Ovary (tissue), 10 donors: ENCODE measurements at places on chromosomes 11 and 22.
A peak's percentile ranks its signal among the peaks of the same experiment; 100 is the strongest.

DNA sequence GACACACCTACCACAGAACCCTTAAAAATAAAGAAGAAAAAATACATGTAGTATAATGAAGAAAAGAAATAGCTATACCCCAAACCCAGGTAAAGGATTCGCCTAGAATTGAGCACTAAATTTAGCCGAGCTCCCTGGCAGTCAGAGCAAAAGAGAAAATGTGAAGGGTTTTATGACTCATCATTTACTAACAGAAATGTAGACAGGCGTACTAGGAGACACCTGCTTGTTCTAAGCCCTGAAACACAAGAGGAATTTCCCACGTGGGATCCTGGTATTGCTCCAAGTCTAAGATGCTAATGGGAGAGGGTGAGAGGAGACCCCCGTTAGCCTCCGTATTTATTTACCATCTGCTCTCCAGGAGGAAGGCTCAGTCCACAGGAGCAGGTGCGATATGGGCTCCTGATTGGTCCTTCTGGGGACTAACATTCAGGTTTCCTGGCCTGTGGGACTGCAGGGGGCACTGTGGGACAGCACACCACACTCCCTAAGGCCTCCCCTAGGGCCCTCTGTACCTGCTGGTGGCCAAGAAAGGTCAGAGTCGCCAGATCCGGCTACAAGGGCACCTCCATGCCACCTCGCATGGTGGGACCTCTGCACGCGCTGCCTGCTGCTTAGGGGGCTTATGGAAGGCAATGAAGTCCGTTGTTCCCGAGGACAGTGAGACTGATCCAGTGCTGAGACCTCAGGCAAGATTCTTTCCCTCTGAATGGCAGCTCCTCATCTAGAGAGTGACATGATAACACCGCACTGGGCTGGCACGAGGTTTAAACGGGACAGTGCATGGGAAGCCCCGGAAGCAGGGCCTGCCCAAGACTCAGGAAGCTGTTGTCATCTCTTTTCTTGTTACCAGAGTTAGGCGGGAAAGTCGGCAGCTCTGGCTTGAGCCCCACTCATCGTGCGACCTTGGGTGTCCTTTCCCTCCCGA lies 25.8 kb downstream of the KCNC1 start:
- DNase-seq, result no peak

- DNase-seq, result peak; percentile 41
Observed at GRCh38 chr22:29041408-29041807, 20.2 kb downstream of the C22orf31 start.

DNA sequence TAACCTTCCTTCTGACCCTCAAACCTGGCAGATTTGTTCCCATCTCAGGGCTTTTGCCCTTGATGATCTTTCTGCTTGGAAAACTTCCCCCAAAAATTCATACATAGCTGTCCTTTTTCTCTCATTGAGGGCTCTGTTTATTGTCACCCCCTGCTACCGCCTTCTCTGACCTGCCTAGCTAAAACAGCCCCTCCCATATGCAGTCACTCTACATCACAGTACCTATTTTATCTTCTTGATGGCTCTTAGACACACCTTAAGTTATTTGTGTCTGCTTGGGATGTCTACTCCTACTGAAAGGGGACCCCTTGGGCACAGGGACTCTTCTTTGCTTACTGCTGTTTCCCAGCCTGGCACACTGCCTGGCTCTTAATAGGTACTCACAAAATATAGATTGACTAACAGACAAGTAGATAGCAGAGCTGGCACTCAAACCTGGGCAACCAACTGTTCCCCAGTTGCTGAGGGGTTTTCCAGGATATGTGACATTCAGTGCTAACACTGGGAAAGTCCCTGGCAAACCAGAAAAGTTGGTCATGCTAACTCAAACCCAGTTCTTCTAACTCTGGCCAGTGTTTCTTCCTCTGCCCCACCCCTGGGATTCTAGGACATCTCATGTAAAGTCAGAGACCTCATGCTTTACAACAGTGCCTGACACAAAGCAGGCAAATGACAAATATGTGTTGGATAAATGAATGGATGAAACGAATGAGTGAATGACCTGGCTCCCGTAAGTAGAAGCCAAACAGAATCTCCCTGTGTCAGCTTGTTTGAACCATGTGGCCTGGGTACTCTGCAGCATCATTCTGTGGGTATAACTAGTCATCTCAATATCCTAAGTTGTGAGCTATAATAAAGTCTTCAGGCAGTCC lies 19.8 kb upstream of the FJX1 start:
- DNase-seq, result no peak

- DNase-seq, result no peak
Observed at GRCh38 chr11:31243706-31244105, 125.8 kb downstream of the DCDC1 start.

DNA sequence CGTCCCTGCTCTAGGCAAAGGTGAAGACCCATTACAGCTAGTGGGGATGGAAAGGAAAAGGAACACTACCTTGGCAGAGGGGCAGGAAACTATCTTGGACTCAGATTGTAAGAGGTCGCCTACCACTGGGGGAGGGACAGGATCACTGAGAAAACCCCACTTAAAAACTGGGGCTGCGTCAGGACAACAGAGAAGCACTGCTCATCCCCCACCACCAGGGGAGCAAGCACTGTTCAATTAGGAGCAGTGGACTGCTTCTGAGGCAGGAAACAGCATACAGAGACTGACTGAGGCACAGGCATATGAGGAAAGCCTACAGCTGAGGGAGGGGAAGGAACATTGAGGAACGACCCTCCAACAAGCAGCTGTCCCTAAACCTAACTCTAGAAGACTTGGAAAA lies 20.8 kb upstream of the DLAT start:
- no peak for DNase-seq

- no peak for DNase-seq
Observed at GRCh38 chr11:25317216-25317615, 820.4 kb downstream of the LUZP2 start.

DNA sequence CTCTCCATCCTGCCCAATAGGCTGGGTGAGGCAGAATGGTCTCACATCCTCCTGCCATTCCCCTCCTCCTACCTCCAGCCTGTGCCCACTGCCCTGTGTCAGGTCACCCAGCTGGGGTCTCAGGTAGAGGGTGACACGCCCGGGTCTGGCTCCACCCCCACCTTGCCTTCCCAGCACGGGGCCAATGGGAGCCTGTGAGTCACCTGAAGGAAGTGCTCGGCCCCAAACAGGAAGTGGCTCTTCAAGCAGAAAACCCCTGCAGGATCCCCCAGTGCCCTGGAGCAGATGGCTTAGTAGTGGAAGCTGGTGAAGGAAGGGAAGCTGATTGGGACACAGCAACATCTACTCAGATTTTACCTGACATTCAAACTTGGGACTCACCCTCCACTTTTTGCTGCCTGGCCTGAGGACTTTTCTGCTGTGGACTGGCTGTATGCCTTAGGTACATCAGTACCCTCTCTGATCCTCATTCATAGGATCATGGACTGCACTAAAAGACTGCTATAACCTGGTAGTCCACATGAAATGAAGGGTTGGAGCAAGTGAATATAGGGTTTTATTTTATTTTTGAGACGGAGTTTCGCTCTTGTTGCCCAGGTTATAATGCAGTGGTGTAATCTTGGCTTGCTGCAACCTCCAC lies 33.4 kb downstream of the GDPD5 start:
- no peak for DNase-seq

DNA sequence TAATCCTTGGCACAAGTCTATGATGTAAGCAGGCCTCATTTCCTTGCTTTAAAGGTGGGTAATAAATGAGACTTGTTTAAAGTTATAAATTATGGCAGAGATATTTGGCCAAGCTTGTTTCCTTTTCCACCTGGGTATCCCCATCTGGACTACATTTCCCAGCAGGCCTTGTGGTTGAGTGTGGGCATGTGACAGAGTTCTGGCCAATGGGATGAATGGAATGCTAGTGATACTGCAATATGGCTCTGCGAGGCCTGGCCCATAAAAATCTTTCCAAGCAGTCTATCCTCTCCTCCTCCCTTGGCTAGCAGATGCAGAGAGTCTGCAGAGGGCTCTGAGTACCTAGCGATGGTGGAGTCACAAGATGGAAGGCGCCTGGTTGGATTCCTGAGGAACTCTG lies 102.5 kb downstream of the TIMP3 start:
- no peak for DNase-seq

DNA sequence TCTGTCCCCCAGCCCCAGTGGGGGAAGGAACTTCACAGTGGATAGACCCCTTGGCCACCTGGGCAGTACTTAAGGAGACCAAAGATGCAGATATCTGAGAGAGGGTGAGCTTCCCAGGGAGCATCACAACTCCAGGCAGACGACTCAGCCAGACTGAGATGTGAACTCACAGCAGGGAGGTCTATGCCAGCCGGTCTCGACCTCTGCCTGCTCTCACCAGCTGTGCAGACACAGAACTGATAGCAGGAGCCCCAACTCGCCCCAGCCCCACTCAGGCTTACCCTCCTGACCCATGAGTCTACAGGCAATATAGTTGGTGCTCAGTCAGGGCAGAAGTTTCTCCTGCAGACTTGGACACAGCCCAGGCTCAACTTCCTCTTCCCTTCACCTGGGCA lies 29.7 kb upstream of the ACCSL start:
- no peak for DNase-seq

DNA sequence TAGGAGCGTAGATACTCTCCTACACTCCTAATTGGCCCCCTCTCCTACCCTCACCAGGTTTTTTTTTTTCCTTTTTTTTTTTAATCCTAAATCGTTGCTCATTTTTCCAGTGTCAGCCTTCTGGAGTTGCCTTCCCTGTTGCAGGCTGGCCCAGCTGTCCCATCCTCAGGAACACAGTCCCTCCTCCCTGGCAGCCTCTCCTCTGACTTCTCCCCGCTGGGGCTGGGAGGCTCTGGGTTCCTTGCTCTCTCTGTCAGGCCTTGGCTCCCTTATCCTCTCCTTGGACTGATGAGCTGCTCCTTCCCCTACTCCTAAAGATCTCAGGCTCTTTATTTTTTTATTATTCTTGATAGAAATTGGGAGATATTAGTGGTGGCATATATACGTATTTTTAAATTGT lies 62.2 kb downstream of the PKNOX2 start:
- DNase-seq, result no peak

GRCh38 chr11:117000014-117000737 lies 98.1 kb downstream of the SIK3 start:
- DNase-seq, result no peak

DNA sequence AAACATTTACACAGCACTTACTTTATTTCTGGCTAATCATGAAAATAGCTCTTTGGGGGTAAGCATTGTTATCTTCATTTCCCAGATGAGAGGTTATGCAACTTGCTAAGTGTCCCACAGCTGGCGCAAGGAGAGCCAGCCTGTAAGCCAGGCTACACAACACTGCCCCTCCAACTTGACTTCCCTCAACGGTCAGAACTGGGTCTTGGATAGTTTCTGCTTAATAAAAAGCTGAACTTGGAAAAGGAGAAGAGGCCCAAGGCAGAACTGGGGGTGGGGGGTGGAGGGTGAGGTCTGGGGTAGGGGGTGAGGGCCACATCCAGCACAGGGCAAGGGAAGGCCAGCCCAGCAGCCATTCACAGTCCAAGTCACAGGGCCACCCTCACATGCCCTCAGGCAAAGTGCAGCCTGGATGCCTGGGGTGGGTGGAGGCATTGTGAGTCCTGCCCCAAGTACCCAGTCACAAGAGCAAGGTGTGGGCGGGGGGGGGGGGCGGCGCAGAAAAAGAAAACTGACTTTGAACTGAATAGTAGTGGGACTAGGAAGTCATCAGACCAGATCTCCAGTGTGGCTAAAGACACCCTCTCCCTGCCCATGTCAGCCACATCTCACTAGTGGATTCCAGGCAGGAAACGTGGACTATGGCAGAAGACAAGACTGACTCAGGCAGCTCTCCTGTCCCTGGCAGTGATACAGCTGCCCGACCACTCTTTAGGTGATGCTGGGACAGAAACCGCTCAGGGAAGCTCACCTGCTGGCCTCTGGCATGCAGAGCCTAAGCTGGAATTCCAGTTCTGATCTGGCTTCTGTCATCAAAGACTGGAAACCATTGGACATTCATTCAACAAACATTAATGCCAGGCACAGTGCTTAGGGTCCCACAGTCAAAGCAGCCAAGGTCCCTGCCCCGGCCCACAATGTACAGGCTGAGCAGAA lies 52.4 kb downstream of the PACSIN2 start:
- no peak for DNase-seq
